ENCODE measurements at places on chromosomes 7 and 10.

DNA sequence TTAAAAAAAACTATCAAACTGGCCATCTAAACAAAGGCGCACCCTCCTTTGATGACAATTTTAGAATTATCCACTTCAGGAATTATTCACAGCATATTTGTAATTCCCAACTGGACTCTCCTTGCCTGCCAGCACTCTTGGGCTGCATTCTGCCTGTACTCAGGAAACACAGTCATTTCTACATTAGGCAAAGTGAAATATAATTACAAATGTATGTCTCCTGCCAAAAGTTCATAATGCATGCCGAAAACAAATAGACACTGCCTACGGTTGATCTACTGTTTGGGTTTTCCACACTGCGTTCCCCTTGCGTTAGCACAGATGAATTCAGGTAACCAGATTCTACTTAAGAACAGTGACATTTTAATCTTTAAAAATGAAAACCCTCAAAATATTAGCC lies 1.9 kb downstream of the HGF start:
- DNase-seq = no peak

- no peak for DNase-seq
Observed at GRCh38 chr10:24929904-24930303, 22.5 kb downstream of the PRTFDC1 start.

DNA sequence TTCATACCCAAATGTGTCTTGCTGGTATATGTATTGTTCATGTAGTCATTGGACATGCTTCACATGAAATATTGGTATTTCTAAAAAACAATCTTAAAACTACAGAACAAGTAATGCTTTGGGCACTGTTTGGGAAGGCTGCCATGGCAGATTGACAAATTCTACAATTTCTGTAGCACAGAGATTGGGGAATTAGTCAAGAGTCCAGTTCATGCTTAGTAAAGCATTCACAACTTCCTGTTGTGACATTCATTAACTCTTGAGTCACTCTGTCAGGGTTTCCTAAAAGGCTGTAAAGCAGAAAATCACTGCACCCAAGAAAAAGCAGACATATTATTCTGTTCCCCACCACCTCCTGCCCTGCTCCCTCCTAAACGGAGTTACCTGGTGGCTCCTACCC lies 398.9 kb downstream of the PHTF2 start:
- DNase-seq = no peak

DNA sequence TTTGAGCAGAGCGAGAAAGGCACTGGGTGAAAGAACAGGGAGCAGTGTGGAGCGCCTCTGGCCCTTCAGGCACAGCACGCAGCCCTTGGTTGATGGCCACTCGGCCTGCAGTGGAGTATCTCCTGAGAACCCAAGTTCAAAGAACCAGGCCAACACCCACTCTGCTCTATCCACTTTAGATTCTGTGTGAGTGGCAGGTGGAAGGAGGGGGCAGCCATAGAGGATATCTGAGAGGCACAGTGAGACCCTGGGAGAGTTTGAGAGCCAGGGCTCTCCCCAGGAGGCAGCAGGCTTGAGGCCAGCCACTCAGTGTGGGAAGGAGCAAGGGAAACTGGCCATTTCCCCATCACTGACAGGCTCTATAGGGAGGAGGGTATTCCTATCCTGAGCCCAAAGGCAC lies 52.5 kb upstream of the PTN start:
- DNase-seq = no peak

DNA sequence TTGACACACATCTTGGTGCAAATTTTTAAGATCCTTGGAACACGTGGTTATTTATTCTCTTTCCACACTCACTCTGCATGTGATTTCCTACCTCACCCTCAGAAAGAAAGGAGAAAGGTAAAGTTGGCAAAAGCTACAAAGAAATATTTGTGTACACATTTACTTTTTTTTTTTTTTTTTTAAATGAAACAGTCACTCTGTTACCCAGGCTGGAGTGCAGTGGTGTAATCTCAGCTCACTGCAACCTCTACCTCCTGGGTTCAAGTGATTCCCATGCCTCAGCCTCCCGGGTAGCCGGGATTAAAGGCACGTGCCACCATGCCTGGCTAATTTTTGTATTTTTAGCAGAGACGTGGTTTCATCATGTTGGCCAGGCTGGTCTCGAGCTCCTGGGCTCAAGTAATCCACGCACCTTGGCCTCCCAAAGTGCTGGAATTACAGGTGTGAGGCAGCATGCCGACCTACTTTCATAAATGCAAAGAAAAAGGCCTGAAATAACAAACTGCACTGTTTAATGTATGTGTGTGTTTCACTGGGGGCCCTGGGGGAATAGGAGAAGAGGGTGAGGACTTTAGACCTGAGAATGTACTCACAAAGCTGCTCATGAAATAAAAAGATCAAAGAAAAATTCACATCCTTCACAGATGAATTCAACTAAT lies 71.6 kb upstream of the GRID1 start:
- no peak for DNase-seq
